Hematopoietic multipotent progenitor cell treated with erythropoietin and hydrocortisone succinate and interleukin-3 and kit ligand, for 17 days (in vitro differentiated cells): ENCODE measurements at places on chromosomes 2 and 18.

- no peak for DNase-seq
These were observed 19.4 kb downstream of the CHMP3 start for GRCh38 chr2:86543793-86544192.

DNA sequence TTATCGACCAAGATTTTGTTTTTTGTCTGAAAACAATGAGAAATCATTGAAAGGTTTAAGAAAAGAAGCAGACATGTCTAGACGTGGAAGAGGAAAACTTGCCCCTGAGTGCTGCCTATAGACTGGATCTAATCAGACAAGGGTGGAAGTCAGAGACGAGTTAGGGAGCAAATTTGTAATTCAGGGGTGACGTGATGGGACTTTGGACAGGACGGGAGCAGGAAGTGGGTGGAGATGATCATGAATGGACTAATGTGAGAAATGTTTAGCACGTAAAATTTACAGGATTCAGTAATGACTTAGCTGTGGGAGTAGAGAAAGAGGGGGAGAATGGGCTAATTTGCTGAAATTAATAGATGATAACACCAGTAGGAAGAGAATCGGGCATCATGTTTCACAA, 117.0 kb upstream of the EPHA4 start:
- no peak for DNase-seq

- DNase-seq: no peak
These were observed 119.9 kb downstream of the RBMS1 start for GRCh38 chr2:160373666-160374065.

DNA sequence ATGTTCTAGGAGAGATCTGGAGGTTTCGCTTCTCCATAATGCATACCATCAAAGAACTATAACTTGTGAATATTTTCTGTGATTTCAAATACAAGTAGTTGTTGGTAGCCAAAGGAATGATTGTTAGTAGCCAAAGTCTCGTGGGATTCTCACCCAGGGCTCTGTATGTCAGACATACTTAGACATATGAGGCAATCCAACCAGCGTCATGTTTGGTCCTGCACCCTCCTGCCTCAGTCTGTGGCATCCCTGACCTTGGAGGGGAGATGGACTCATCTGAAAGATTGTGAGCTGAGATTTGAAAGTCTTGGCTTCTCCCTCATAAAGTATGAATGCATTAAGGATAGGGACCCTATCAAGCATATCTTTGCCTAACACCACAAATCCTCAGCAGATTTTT, 81.2 kb downstream of the CTIF start:
- no peak for DNase-seq

DNA sequence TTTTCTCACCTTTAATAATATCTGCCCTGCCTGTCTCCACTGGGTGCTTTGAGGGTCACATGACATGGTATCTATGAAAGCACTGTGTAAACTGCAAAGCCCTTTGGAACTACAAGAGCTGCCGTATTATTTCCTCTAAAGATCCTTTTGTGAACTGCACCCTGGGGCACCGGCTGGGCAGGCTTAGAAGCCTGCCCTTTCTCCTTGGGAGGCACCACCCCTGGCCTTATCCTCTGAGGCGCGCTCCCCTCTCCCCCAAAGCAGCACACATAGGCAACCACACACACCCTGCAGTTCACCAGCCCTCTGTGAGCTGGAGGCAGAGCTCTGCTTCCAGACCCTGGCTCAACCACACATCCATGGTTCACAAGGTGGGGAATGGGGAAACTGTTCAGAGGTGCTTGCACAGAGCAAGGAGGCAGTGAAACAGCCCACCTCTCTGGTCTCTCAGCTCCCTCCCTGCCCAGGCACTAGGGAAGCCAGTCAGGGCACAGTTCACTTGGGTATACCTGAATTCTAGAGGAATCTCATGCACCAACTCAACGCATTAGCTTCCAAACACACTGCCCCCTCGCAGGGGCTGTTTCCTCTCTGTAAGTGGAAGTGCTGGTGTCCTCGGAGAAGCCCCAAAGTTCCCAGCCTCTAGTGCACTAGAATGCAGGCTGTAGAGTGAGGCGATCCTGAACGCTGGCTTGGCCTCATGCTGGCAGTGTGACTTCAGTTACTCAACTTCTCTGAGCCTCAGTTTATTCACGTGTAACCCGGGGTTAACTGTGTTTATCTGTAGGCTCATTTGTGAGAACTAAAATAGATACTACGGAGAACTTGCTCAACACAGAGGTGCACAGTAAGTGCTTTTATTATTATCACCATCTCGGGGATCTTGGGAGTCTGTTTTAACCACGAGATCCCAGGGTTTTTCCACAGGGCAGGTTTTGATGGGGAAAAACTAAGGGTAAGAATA, 11.0 kb downstream of the SIGLEC15 start:
- no peak for DNase-seq

DNA sequence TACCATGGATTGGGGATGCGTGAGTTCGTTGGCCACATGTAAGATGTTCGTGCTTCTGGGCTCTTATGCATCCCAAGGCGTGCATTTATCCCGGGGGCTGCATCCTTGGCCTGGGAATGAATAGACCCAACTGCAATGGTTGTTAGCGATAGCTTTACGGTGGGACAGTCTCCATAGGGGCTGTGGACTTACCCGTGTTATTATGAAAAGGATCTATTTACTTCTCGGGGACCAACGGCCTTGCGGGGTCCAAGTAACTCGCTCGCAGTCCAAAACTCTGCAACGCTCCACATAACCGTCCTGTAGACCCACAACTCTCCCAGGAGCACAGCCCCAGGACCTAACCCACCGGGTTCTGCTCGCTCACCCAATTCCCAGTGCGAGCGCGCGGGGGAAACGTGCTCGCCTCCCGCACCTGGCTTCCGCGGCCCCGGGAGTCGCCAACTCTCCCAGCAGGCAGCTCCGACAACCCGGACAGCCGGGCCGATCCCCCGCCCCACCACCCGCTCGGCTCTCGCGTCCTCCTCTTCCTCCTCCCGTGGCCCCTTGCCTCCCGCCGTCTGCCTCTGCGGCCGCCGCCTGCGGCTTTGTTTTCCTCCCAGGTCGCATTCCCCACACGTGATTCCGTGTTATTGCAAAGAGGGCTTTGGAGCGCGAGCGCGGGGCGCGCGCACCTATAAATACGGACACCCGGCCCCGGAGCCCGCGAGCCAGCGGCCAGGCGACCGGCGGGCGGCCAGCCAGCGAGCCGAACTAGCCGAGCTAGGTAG, at the start of gene CABLES1:
Gene CABLES1, plus strand, starts transcription at position 706 of the 770 bp plus-strand sequence. CDS start 278 bp downstream, outside the sequence.
- no peak for DNase-seq
